Spinal cord (tissue), 10 donors: ENCODE measurements at places on chromosomes 7 and 10. TPM values are rescaled to one million over a fixed set of nuclear protein-coding genes. Genes with fewer than 3 reads are reported as not detected.
A peak's percentile ranks its signal among the peaks of the same experiment; 100 is the strongest.

The FAM131B gene
- 26.7 TPM for total RNA-seq

The EN2 gene
- 0.72 TPM for total RNA-seq

The MAGI2 gene
- 61.3 TPM for total RNA-seq

The SYCE1 gene
- 0.83 TPM for total RNA-seq

The ABCA13 gene
- total RNA-seq, result 0.66 TPM

The GPR158 gene
- 24.6 TPM for total RNA-seq

The FAM13C gene
- 28.2 TPM for total RNA-seq

The HKDC1 gene
- 0.89 TPM for total RNA-seq

DNA sequence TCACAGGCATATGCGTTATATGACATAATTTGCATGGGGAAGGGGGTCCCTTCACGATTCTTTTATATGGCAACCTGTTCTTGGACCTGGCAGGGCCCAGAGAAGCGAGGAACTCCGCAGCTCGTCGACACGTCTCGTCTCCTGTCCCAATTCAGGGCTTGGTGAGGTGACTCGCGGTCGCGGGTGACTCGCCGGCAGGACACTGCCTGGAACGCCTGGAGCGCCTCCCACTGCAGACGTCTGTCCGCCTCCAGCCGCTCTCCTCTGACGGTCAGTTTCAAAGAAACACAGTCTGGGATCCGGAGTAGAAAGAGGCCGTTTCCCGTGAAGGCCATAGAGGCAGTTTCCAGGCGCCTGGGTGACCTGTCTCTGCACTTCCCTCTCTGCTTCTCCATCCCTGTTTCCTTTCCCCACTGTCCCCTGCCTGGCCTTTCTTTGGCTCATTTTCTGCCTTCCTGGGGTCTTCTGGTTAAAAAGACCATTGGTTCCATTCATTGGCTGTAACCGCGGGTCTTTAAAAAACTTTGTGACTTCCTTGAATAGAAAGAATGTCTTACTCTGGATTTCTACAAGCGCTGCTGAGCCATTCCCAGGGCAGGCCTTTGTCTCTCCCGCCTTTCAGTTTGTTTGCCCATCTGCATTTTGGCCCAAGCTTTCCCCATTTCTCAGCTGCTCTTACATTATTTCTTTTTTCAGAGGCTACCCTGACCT is 1.2 kb downstream of the UPP1 start:
- DNase-seq, result peak; percentile 9

- no peak for DNase-seq
These were observed 27.9 kb downstream of the EDRF1 start for GRCh38 chr10:125747417-125747816.

- no peak for DNase-seq
These were observed 11.3 kb upstream of the ATXN7L1 start for GRCh38 chr7:105887569-105888189.

DNA sequence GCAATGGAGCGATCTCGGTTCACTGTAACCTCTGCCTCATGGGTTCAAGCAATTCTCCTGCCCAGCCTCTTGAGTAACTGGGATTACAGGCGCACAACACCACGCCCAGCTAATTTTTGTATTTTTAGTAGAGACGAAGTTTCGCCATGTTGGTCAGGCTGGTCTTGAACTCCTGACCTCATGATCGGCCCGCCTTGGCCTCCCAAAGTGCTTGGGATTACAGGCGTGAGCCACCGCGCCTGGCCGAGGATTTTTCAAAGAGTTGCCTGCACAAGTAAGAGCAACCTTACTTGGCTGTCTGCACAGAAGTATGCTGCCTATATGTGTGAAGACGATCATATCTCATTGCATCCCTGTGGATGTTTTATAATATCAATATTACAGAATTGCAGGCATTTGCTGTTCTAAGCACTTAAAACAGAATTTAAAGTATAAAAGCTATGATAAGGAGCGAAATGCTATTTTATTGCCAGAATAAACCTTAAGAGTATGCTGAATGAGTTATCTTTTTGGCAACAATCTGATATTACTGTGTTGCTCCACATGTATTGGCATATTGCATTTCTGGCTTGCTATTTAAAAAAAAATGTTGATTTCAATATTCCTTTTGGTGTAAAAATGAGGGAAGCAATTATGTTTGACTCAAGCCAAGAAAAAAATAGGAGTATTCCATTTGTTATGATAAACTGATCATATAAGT is 379.4 kb upstream of the SEMA3D start:
- no peak for DNase-seq

GRCh38 chr10:90884431-90884830 is 12.7 kb downstream of the RPP30 start:
- DNase-seq, result no peak

- DNase-seq, result no peak
These were observed 9.1 kb downstream of the C10orf62 start for GRCh38 chr10:97598407-97599271.

GRCh38 chr10:15562578-15562977 is 157.1 kb downstream of the ITGA8 start:
- no peak for DNase-seq

DNA sequence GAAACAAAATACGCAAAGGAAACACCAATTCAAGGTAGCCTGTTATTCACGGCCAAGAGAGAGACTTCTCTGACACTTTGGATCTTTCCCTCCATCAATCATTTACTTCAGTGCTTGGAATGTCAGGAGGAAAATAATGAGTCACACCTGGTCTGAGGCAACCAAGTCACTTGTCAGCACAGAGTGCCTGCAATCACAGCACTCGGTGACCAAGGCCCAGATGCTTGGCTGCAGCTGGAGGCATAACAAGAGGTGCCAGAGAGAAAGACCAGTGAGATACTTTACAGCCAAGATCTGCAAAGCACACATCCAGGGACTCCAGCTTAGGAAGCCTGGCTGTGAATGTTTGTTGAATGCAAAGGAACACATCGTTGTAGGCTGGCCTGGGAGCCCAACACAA is 33.9 kb downstream of the ASB13 start:
- no peak for DNase-seq

- no peak for DNase-seq
These were observed 123.6 kb downstream of the ATXN7L1 start for GRCh38 chr7:105752671-105753275.

- DNase-seq, result no peak
These were observed 321.1 kb upstream of the ZMIZ1 start for GRCh38 chr10:78747401-78748234.

- DNase-seq, result no peak
These were observed 44.1 kb upstream of the LBX1 start for GRCh38 chr10:101273330-101273729.

- DNase-seq, result no peak
These were observed 71.7 kb downstream of the IKZF1 start for GRCh38 chr7:50376056-50376820.

- no peak for DNase-seq
These were observed 67.7 kb downstream of the HERC4 start for GRCh38 chr10:68007356-68007755.

DNA sequence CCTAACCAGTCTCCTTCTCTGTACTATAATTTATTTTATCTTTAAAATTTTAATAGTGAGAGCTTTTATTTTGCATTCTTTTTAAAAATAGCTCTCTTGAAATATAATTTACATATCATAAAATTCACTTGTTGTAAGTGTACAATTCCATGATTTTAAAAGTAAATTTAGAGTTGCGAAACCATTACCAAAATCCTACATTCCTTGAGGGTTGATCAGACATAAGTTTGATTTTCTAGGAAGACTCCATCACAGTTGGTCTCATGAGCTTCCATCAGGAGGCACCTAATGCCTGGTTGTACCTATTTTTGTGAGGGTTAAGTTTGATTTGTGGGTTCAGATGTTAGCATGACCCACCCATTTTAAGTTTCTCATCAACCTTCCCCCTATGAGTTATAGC is 108.1 kb downstream of the BMPER start:
- DNase-seq, result no peak

- DNase-seq, result no peak
These were observed 60.8 kb downstream of the NPSR1 start for GRCh38 chr7:34718867-34719266.

- DNase-seq, result no peak
These were observed 74.9 kb downstream of the RSU1 start for GRCh38 chr10:16742165-16742960.
